ENCODE measurements at places on chromosomes 2 and 18.

DNA sequence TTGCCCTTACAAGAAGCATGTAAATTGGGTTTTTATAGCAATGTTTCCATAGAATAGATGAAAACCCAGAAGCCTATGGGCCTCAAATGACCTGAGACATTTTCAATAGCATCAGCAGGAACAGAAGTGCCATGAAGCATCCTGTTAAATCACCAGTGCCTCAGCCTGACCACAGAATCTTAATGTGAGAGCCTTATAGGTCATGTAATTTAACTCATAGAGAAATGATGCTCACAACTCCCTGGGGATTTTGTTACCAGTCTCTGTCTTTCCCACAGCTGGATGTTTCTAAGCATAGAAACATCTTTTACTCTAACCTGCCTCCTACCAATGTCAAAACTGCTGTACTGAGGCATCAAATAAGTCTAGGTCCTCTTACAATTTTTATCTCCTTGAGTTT is 295.8 kb upstream of the ACVR2A start:
- DNase-seq = no peak

DNA sequence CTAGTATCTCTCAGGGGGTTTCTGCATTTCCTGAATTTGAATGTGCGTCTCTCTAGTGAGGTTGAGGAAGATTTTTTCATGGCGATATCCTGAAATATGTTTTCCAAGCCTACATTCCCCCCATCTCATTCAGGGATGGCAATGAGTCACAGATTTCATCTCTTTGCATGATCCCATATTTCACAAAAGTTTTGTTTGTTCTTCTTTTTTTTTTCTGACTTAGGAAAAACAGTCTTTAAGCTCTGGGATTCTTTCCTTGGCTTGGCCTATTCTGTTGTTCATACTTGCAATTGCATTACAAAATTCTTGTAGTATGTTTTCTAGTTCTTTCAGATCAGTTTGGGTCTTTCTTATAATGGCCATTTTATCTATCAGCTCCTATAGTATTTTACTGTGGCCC is 136.5 kb downstream of the DSEL start:
- no peak for DNase-seq

DNA sequence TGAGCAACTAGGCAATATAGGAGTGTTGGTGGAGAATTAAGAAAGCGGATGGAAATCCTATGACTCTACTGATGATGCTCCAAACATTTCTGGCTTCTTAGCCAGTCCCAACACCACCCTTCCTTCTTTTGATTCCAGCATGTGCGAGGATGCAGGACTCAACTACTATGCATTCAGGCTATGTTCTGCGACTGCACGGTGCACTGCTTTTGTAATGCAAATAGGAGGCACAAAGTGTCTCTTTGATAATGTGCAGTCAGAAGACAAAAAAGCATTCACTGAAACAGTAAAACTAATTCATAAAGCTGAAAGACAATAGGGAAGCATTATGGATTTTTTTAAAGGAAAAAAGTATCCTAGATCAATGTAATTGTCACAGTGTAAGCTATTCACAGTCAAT is 106.7 kb downstream of the MEIS1 start:
- no peak for DNase-seq

- no peak for DNase-seq
These were observed 965 bp downstream of the SIX3 start for GRCh38 chr2:44942304-44943030.

DNA sequence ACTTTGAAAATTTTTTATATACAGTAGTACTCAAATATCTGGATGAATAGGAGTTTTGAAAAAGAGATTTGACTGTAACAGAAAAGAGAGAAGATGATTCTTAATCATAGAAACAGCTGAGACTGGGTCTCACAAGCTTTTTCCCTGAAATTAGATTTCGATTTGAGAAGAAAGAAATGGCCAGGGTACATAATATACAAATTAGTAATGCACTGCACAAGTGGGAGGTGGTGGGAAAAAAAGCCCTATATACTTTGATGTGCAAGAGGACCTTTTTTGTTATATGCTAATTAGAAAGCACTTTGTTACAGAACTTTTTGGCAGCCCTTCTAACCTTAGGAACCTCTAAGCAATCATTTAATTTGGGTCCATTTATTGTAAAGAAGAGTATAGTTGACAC is 62.9 kb downstream of the EML4 start:
- no peak for DNase-seq

DNA sequence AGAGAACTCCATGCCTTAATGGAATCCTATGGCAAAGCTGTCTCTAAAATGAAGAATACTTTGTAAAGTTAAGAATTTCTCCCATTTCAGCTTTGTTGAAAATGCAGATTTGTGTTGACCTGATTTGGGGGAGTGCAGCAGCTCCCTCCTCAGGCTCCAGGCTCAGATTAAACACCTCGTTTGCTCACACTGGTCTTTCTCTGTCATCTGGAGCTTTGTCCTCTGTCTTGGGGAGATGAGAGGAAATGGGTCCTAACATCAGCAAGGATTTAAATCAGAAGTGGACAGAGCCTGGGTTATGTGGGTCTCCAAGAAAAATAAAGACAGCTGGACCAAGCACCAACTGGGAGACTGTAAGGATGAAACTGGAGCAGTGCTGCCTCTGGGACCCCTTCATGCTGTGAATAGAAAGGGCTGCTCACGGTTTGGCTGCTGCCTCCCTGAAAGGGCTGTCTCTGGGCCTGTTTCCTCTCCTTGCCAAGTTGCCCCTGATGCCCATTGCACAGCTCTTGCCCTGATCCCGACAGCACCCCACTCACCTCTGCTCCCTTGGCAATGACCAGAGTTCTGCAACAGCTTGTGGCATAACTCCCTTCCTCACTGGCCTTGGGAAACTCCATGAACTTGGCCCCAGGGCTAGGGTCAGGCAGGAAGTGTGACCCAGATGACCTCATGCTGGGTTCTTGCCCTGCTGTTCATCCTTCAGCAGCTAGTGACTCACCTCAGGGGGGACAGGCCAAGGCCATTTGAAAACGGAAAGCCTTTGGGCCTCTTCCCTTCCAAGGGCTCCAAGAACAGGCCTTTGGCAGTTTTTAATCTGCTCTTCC is 197.2 kb downstream of the CYP26B1 start:
- DNase-seq = peak; percentile 38

DNA sequence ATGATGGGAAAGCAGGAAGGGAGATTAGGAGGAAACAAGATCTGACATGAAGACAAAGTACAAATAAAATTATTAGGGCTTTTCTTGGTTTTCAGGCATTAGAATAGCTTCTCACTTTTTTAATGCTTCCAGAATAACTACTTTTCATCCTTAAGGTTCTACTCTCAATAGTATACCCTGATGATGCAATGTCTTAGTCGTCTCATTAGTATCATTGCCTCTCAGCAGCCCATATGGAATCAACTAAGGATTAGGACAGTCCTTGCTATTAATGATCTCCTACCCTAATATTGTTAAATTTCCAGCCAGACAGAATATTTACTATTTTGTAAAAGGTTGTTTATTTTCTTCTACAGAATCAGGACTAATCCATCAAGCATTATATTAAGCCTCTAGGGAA is 55.9 kb downstream of the RELCH start:
- DNase-seq = no peak

DNA sequence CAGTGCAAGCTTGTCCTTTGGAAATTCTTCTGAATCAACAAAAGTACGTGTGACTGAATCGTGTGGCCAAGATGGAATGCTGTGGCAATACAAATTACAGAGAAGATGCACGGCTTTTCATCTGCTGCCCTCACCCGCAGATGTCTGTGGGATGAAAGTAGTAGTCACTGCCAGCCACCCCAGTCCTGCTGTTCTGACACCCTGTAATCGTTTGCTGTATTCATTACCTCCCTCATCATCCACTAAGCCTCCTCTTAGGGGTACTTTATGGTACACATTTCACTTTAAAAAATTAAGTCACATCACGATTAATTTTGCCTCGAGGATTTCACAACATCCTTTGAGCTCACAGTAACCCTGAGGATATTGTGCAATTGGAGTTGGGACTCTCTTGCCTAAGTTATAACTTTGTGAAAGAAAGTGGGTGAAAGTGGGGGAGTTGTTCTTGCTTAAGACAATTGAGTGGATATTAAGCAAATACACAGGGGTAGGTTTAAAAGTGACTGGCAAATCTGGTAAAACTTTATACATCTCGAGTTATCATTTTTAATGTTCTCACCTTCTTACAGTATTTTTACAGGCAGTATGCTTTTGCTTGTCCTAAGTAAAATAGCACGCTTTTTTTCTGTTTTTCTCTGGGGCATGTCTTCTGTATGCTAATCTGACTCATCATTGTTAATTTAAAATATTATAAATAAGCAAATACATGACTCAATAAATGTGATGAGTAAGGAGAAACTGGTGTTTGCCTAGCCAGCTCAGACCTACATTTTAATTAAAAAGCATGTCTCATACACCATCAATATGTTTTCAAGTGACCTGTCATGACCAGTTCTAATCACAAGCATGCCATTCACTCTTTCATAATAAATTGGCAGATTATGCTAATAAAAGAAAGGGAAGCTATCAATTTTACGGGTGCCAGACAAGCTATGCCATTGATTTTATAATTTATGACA is 680.9 kb downstream of the IRS1 start:
- peak; percentile 93 for DNase-seq

DNA sequence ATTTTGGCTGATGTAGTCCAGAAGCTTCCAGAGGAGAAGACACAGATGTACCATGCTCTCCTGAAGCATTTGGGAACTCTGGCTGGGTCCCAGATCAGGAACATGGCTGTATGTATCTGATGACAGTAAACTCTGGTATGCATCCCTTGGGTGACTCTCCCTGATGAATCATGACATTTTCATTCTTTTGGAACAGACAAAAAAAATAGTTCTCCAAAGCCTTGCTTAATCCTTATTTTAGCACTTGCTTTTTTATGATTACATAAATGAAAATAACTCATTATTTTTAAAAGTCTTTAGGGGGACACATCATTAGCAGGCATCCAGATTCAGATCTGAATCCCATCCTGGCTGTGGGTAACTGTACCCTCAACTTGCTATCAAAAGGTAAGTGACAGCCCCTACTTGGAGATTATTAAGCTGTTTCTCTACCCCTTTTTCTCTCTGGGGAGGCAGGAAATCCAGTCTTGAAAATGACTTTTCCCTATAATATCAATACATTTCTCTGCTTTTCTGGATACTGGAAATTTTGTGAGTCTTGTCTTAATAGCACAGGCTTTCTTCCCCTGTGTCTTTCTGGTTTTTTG is 23.3 kb downstream of the AOX1 start:
- DNase-seq = peak; percentile 95

- no peak for DNase-seq
These were observed 57.7 kb upstream of the ERBB4 start for GRCh38 chr2:212596276-212596675.

GRCh38 chr2:197285361-197285760 is 25.2 kb downstream of the ANKRD44 start:
- no peak for DNase-seq

DNA sequence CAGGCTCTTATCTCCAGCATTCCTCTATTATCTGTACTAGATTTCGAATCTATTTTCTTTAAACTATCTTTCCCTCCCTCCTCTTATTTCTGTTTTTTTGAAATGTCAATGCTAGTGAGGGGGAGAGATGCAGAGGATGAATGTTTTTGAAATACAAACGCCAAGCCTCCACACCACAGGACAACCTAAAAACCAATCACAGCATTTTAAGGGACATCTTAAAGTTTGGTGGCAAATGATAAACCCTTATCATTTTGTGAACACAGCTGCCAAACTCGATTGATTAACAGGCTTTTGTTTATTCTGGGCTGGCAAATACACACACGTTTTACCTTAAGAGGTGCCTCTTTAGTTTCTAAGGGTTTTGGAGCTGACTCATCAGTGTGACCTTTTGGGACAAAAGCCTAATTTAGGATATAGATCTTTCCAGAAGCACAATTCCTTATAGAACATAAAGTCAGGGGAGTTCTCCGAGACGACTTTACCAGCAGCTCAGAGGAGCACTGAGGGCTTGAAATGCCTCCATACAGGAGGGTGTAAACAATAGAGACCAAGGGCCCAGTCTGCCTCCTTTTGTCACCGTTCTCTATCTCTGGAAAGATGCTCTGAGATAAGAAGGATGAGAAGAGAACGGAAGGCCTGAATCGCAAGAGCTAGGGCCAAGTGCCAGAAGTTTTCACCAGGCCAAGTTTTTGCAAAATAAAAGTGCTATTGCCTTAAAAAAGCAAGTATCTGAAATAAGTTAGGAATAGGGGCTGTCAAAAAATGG is 4.2 kb upstream of the MEIS1 start:
- DNase-seq = no peak

- DNase-seq = no peak
These were observed 277.9 kb downstream of the MBD2 start for GRCh38 chr18:53946594-53946993.

DNA sequence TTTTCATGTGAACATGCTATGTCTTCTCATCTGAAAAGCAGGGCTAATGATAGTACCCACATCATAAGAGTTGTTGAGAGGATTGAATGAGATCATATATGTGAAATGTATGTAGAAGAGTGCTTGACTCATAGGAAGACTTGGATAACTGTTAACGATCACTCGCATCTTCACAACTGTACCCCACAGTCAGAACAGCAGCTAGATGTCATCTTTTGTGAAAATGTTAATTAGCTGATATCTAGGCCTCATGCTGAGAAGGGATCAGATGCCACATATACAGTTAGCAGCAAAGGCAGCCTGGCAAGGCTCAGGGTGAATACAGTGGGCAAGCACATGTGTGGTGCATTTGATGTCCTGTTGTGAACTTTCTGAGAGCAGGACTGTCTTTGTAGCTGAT is 24.2 kb downstream of the MAP3K20 start:
- no peak for DNase-seq

DNA sequence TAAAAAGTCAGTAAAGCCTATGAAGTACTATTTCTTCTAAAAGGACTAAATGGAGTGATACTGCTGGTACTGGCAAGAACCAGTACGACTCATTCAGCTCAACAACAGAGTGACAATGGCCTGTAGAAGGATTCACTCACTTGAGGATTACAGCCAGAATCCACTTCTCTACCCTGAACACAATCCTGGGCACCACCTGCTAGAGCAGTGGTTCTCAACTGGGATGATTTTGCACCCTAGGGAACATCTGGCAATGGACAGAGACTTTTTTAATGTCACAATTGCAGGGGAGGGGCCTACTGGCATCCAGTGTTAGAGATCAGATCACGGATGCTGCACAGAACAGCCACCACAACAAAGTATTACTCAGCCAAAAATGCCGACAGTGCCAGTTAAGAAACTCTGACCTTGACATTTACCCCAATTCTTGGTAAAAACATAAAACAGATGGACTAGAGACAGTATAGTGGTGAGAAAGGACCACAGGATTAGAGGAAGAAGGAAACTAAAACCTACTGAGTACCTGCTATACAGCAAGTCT is 5.0 kb downstream of the SPIRE1 start:
- DNase-seq = peak; percentile 66

GRCh38 chr2:161273038-161273760 is 35.0 kb upstream of the PSMD14 start:
- DNase-seq = peak; percentile 79
